ENCODE measurements at places on chromosomes 2 and 18.
A peak's percentile ranks its signal among the peaks of the same experiment; 100 is the strongest.

DNA sequence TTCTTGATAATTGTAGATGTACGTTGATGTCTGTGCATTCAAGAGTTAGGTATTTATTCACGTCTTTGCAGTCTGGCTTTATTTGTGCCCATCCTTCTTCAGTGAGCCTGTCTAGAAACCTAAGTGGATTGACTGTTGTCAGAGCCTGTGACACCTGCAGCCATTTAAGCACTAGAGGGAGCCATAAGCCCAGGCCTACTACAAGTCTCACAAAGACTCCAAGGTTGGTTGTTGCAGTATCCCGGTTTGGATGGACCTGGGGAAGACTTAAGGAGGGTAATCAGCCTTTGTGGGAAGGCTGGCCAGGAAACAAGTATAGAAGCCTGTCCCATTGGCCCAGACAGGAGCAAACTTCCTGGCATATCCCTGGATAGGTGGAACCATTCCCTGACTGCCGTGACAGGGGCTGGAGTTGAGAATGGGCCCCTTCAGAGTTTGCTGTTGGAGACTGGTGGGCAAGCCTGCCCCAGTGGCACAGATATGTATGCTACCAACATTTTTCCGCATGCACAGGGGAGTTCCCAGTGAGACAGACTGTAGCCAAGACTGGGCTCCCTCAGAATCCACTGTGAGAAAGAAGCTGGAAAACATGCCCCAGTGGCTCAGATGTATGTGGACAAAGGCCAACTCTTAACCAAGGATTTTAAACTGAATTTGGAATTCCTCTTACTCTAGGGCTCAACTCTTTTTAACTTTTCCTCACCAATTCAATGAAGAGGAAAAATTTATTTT, 9.3 kb upstream of the LRRC30 start:
- no peaks in the 10 kb centered on the region for H3K27me3 ChIP-seq
- no peak overlapping the region for H3K4me3 ChIP-seq
- H3K27ac ChIP-seq: no peak overlapping the region
- ATAC-seq: no peak
- H3K36me3 ChIP-seq: no peaks in the 10 kb centered on the region

DNA sequence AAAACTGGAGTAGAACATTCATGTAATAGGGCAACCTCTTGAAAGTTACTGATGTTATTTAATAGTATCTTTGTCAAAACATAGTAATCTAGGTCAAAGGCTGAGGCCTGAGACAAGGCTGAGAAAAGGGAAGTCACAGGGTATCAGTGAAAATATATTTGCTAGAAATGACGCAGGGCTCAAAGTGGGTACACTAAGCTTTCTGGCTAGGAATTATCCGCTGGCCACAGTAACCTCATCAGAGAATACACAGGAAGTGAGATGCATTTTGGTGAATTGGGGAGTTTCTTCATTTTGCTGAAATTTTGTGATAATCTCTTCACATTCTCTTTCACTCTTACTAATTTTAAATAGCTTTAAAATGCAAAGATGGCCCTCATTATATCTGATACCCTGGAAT, 206.8 kb downstream of the OTX1 start:
- no peaks in the 10 kb centered on the region for H3K27me3 ChIP-seq
- no peak overlapping the region for H3K4me3 ChIP-seq
- H3K4me1 ChIP-seq: no peaks in the 10 kb centered on the region
- ATAC-seq: peak; percentile 51

GRCh38 chr2:112701052-112701451, 19.8 kb upstream of the NT5DC4 start:
- H3K27ac ChIP-seq: no peak overlapping the region
- no peak for ATAC-seq
- H3K36me3 ChIP-seq: no peaks in the 10 kb centered on the region
- H3K4me3 ChIP-seq: no peak overlapping the region
- H3K4me1 ChIP-seq: peaks cover 11% of the 10 kb centered on the region

GRCh38 chr2:43115881-43116280, 110.5 kb downstream of the ZFP36L2 start:
- H3K27me3 ChIP-seq: no peaks in the 10 kb centered on the region
- no peak for ATAC-seq
- no peak overlapping the region for H3K4me3 ChIP-seq
- H3K36me3 ChIP-seq: no peaks in the 10 kb centered on the region
- H3K27ac ChIP-seq: no peak overlapping the region
